ENCODE measurements at places on chromosomes 4 and X. TPM values are rescaled to one million over a fixed set of nuclear protein-coding genes. Genes with fewer than 3 reads are reported as not detected.
A peak's percentile ranks its signal among the peaks of the same experiment; 100 is the strongest.

The KIF4A gene
- 0.34 TPM for total RNA-seq

The HELT gene
- not detected for total RNA-seq

DNA sequence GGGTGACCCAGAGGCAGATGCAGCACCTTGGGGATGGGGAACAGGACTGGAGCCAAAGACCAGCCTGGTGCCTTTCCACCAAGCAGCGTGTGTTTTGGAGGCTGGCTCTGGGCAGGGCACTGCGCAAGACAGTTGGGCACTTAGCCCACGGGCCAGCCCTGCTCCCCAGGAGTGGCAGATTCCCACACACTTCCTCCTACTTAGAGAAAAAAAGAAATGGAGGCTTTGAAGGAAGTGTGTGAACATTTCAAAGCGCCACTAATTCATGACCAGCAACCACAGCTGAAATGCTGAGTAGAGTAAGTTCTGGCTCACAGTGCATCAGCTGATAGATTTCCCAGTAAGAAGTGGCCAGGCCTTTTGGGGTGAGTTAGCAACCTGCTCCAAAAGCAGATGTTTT, 54.9 kb upstream of the LGI2 start:
- peak; percentile 26 for DNase-seq

DNA sequence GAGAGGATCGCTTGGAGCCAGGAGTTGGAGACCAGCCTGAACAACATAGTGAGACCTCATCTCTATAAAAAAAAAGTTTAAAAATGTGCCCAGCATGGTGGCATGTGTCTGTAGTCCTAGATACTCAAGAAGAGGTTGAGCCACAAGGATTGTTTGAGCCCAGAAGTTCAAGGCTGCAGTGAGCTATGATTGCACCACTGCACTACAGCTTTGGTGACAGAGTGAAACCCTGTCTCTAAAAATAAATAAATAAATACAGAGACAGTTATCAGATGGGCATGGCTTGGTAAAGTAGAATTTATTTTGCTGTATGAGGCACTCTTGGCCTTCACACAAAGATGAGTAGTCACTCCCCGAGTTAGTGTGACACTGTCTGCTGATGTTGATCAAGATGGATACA, 54.1 kb upstream of the SPRY1 start:
- no peak for DNase-seq

GRCh38 chr4:123559955-123560871, 163.6 kb downstream of the SPRY1 start:
- no peak for DNase-seq

The ERCC6L gene
- 0.18 TPM for total RNA-seq

- DNase-seq = no peak
These were observed 33.3 kb upstream of the PPARGC1A start for GRCh38 chr4:23923141-23923540.

DNA sequence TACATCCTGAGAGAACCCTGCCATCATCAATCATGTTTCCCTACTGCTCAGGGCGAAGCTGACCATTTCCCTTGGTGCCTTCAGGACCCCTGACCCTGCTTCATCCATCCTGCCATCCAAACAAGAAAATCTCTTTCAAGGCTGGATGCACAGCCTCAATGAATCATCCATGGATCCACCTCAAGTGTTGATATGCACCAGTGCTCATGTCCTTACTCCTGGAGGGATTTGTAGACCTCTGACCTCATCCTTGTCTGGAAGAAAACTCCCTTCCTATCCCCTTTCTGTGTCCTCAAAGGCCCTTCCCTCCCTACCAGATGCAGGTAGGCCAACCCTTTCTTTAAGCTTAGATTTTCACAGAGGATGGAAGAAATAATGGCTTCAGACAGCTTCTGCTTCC, 24.6 kb downstream of the BEX3 start:
- DNase-seq = no peak

GRCh38 chrX:32966821-32967355, 244.5 kb downstream of the DMD start:
- DNase-seq = no peak

- DNase-seq = no peak
These were observed 21.2 kb upstream of the DHRSX start for GRCh38 chrX:2521927-2522386.

- DNase-seq = peak; percentile 78
These were observed 66.9 kb downstream of the ARHGEF38 start for GRCh38 chr4:105619188-105619931.

The C1QTNF7 gene
- 0.09 TPM for total RNA-seq

The TCEAL3 gene
- total RNA-seq = 33.0 TPM

GRCh38 chr4:26151615-26152014, 169.2 kb upstream of the RBPJ start:
- DNase-seq = no peak

All from adrenal gland (tissue), 19 donors.